Esophagus muscularis mucosa (tissue), 4 donors: ENCODE measurements at places on chromosomes 16 and 17. TPM values are rescaled to one million over a fixed set of nuclear protein-coding genes. Genes with fewer than 3 reads are reported as not detected.
A peak's percentile ranks its signal among the peaks of the same experiment; 100 is the strongest.

DNA sequence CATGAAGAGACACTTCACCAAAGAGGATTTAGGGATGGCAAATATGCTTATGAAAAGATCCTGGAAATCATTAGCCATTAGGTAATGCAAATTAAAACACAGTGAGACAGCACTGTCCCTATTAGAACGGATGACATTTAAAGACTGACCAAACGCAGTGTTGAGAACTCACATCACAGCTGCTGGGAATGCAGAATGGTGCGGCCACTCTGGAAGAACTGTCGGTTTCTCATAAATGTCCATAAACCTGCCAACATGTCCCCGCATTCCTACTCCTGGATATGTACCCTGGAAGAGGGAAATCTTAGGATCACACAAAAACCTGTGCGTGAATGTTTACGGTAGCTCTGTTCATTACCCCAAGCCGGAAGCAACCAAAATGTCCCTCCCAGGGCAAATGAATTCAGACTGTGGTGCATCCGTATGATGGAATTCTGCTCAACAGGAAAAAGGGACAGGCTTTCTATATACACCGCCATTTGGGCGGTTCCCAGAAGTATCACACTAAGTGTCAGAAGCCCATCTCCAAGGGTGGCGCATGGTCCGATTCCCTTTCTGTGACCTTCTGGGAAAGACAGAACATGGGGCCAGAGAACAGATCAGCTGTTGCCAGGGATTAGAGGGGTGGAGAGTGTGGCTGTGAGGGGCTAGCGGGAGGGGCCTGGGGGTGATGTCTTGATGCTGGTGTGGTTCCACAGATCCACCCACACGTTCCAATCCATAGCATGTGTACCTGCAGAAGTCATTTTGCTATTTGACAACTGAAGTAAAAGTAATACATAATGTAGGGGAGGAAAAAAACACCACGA is 197.2 kb upstream of the CHMP6 start:
- peak overlapping the region; percentile 21 for H3K27ac ChIP-seq
- H3K4me1 ChIP-seq = peaks cover 65% of the 10 kb centered on the region
- no peak for DNase-seq
- no peaks in the 10 kb centered on the region for H3K27me3 ChIP-seq

The MYH2 gene
- 1.4 TPM for total RNA-seq

DNA sequence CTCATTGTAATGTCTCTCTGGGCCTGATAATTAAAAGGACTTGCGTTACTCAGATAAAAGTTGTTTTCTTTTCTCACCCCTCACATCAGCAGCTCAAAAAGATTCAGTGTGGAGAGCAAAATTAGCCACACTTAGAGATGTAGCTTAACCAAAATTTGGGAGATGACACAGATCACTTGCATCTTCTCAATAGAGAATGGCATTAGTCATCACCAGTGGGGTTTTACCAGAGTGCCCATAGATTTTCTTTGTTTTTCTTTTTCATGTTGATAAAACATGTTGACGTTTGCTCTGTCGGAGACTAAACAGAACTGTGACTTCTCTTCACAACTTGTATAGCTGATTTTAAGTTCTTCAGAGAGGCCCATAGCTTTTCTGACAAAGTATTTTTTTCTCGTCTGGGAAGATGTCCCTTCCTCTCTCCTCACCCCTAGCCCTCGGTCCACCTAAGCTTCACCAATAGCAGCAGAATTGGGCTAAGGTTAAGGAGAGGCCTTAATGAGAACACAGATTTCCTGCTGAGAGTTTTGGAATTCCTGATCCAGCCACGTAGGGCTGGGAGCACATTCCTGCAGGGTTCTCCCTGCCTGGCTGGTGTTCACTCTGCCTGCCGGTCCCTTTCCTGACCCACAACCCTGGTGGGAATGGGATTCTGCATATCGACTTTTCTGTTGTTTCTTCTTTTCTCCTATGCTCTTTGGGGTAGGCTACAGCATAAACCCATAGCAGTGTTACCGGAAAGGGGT is 92.6 kb downstream of the CACNG3 start:
- no peak overlapping the region for H3K27ac ChIP-seq
- DNase-seq = no peak
- H3K27me3 ChIP-seq = peaks cover 13% of the 10 kb centered on the region
- no peak overlapping the region for H3K4me3 ChIP-seq
- H3K36me3 ChIP-seq = no peaks in the 10 kb centered on the region

The UTS2R gene
- total RNA-seq = not detected

GRCh38 chr16:22014271-22014873 is 6.5 kb downstream of the MOSMO start:
- DNase-seq = no peak
- H3K27ac ChIP-seq = no peak overlapping the region
- H3K4me3 ChIP-seq = no peak overlapping the region
- H3K4me1 ChIP-seq = peaks cover 43% of the 10 kb centered on the region
- no peaks in the 10 kb centered on the region for H3K36me3 ChIP-seq
- no peaks in the 10 kb centered on the region for H3K27me3 ChIP-seq

DNA sequence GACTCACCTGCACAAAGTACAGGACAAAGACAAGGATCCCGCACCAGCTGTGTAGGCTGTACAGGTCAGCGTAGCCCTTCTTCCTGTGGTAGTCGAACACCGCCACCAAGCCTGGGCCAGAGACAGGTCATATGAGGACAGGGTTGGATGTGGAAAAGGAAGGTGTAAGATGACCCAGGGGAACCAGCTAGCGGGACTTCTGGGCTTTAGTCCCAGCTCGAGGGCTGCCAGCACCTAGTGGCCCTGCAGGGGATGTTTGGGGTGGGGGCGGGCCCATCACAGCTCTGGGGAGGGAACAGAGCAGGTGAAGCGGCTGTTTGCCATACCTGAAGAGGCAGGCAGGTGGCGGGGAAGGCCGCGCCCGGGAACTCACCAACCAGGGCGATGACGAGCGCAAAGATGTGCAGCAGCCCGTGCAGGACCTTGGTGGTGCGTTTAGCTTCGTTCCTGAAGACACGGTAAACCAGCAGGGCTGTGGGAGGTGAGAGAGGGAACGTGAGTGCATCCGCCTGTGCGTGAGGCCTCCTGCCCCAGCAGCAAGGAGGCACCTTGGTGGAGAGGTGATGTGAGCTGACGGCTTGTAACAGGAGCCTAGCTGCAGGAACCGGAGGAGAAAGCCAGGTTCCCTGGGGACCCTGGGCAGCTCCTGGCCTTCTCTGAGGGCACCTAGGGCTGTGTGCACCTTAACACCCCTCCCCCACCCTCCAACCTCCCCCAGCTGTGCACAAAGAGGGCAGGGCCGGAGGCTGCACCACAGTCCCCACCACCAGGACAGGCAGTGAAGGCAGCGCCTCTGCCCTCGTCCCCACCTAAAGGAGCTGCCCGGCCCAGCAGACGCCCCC is 10.2 kb downstream of the CYB561 start:
- H3K36me3 ChIP-seq = no peaks in the 10 kb centered on the region
- no peak overlapping the region for H3K27ac ChIP-seq
- DNase-seq = no peak
- no peak overlapping the region for H3K4me3 ChIP-seq
- peaks cover 72% of the 10 kb centered on the region for H3K4me1 ChIP-seq

GRCh38 chr17:57121308-57122042 is 36.4 kb downstream of the AKAP1 start:
- peaks cover 7% of the 10 kb centered on the region for H3K4me1 ChIP-seq
- H3K4me3 ChIP-seq = no peak overlapping the region
- no peak for DNase-seq
- H3K27me3 ChIP-seq = no peaks in the 10 kb centered on the region
- H3K36me3 ChIP-seq = peaks cover 68% of the 10 kb centered on the region
- no peak overlapping the region for H3K27ac ChIP-seq

- no peaks in the 10 kb centered on the region for H3K27me3 ChIP-seq
- H3K36me3 ChIP-seq = peaks cover 90% of the 10 kb centered on the region
- H3K4me1 ChIP-seq = peaks cover 52% of the 10 kb centered on the region
- no peak for DNase-seq
Observed at GRCh38 chr17:4541328-4542002, 13.7 kb downstream of the MYBBP1A start.

- H3K27ac ChIP-seq = no peak overlapping the region
- no peaks in the 10 kb centered on the region for H3K27me3 ChIP-seq
- no peaks in the 10 kb centered on the region for H3K36me3 ChIP-seq
- no peak overlapping the region for H3K4me3 ChIP-seq
Observed at GRCh38 chr16:4006397-4006999, 109.7 kb downstream of the ADCY9 start.

GRCh38 chr16:83059237-83059636 is 432.5 kb downstream of the CDH13 start:
- H3K4me3 ChIP-seq = no peak overlapping the region
- no peaks in the 10 kb centered on the region for H3K27me3 ChIP-seq
- DNase-seq = no peak
- no peaks in the 10 kb centered on the region for H3K36me3 ChIP-seq
- H3K4me1 ChIP-seq = no peaks in the 10 kb centered on the region

- H3K27me3 ChIP-seq = no peaks in the 10 kb centered on the region
- no peak overlapping the region for H3K4me3 ChIP-seq
- H3K27ac ChIP-seq = peak overlapping the region; percentile 77
- no peak for DNase-seq
- peaks cover 65% of the 10 kb centered on the region for H3K36me3 ChIP-seq
Observed at GRCh38 chr17:38897176-38897575, 27.3 kb downstream of the LASP1 start.

The SMIM22 gene
- not detected for total RNA-seq

DNA sequence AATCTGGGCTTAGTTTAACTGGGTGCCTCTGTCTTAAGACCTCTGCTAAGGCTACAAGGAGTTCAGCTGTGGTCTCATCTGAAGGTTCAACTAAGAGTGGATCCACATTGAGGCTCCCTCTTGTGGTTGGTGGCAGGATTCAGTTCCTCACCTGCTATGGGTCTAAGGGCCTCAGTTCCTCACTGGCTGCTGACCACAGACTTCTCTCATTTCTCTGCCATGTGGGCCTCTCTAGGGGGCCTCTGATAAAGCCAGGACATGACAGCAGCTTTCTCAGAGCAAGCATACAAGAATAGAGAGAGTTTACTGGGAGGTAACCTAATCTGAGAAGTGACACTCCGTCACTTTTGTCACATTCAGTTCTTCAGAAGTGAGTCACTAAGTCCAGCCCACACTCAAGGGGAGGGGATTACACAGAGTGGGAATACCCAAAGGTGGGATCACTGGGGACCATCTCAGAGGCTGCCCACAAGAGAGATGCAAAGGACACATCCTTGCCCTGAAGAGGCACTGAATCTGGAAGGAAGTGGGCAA is 19.2 kb upstream of the ABAT start:
- H3K4me3 ChIP-seq = no peak overlapping the region
- H3K36me3 ChIP-seq = no peaks in the 10 kb centered on the region
- no peak for DNase-seq
- H3K27ac ChIP-seq = no peak overlapping the region

- peak overlapping the region; percentile 1 for H3K4me3 ChIP-seq
- peak overlapping the region; percentile 82 for H3K27ac ChIP-seq
- no peaks in the 10 kb centered on the region for H3K36me3 ChIP-seq
- H3K4me1 ChIP-seq = peaks cover 85% of the 10 kb centered on the region
- no peaks in the 10 kb centered on the region for H3K27me3 ChIP-seq
Observed at GRCh38 chr17:59425085-59425931, 93.9 kb downstream of the YPEL2 start.

- H3K4me3 ChIP-seq = no peak overlapping the region
- H3K36me3 ChIP-seq = peaks cover 41% of the 10 kb centered on the region
- H3K4me1 ChIP-seq = peaks cover 56% of the 10 kb centered on the region
- peak overlapping the region; percentile 15 for H3K27ac ChIP-seq
Observed at GRCh38 chr16:67939507-67940445, 3.1 kb upstream of the PSMB10 start.

The CNTROB gene
- total RNA-seq = 14.4 TPM

- DNase-seq = no peak
- no peaks in the 10 kb centered on the region for H3K4me1 ChIP-seq
- H3K4me3 ChIP-seq = no peak overlapping the region
- no peak overlapping the region for H3K27ac ChIP-seq
Observed at GRCh38 chr17:36777118-36777517, 160.2 kb upstream of the LHX1 start.

- H3K27me3 ChIP-seq = no peaks in the 10 kb centered on the region
- H3K4me1 ChIP-seq = no peaks in the 10 kb centered on the region
- no peak overlapping the region for H3K4me3 ChIP-seq
- H3K27ac ChIP-seq = no peak overlapping the region
Observed at GRCh38 chr16:1740781-1741490, 30.4 kb downstream of the NME3 start.

The YBX2 gene
- total RNA-seq = 3.6 TPM

The CD79B gene
- total RNA-seq = 2.1 TPM

DNA sequence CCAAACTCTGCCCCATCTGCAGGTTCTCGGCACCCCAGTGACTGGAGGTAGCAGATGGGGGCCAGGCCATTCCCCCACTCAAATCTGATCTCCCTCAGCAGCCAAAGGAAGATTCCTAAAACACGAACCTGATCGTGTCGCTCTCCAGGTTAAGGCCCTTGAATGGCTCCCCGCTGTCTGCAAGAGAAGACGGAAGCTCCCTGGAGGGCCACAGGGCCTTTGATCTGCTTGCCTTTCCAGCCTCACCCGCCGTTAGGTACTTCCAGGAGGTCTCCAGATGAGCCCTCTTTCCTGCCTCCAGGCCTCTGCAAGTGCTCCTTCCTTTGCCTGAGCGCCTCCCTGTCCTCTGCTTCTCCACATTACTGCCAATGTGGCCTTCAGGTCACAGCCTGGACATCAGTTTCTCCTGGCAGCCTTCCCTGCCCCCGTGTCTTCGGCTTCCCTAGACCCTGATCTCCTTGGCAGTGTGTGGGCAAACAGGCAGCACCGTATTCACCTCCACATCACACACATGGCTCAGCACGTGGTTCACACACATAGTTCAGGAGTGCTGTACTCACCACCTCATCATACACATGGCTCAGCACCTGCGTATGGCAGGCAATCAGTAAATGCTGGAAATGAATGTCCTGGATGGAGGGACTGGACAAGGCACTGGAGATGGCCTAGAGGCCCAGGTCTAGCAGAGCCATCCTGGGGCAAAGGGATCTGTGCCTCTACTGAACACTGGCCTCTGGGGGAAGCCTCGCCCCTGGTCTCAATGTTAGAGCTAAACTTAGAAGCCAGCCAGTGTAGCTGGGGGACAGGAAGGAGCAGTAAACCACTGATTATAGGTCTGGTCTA is 26.4 kb upstream of the MRPS23 start:
- peaks cover 87% of the 10 kb centered on the region for H3K4me1 ChIP-seq
- peak overlapping the region; percentile 88 for H3K27ac ChIP-seq
- H3K27me3 ChIP-seq = no peaks in the 10 kb centered on the region
- peaks cover 64% of the 10 kb centered on the region for H3K36me3 ChIP-seq
- DNase-seq = no peak

DNA sequence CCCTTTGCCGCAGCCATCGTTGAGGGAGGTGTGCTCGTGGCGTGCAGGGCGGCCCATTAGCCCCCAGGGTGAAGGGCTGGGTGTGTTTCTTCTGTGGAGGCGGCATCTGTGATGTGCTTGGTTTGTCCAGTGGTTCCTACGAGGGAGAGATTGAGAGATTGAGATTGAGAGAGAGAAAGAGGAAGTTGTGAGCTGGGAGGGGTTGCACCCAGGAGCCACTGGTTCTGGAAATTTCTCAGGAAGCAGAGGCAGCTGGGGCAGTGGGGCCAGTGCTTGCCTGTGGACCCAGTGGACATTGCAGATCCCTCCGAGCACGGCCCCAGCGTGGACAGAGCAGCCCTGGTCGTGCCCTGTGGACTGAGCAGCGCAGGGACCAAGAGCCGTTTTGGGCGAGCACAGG is 72.0 kb upstream of the ZNF750 start:
- H3K4me3 ChIP-seq = no peak overlapping the region
- peaks cover 36% of the 10 kb centered on the region for H3K36me3 ChIP-seq
- peaks cover 2% of the 10 kb centered on the region for H3K4me1 ChIP-seq
- no peaks in the 10 kb centered on the region for H3K27me3 ChIP-seq
- DNase-seq = no peak

The EVI2A gene
- total RNA-seq = 10.6 TPM
